Vagina (tissue), 2 donors: ENCODE measurements at places on chromosomes 2 and 18. TPM values are rescaled to one million over a fixed set of nuclear protein-coding genes. Genes with fewer than 3 reads are reported as not detected.

Gene DUSP2
- 14.0 TPM for total RNA-seq

Gene HOXD12
- 1.7 TPM for total RNA-seq

Gene ZBTB14
- total RNA-seq: 8.8 TPM

Gene SCN9A
- total RNA-seq: 4.9 TPM

Gene ANKRD30B
- total RNA-seq: not detected

Gene L3MBTL4
- 9.6 TPM for total RNA-seq

Gene ANKRD29
- 32.9 TPM for total RNA-seq

GRCh38 chr2:204900910-204901309, 355.6 kb downstream of the PARD3B start:
- no peak for DNase-seq

DNA sequence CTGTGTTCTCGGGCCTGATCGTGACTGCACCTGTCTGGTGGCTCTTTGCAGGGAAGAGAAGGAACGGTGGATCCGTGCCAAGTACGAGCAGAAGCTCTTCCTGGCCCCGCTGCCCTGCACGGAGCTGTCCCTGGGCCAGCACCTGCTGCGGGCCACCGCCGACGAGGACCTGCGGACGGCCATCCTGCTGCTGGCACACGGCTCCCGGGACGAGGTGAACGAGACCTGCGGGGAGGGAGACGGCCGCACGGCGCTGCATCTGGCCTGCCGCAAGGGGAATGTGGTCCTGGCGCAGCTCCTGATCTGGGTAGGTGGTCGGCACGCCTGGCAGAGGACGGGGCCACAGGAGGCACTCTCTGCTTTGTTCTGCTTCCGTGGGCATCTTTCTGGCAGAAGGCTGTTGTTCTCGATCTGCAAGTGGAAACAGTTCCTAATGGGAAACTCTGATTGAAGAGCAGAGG, 48.0 kb downstream of the GBX2 start:
- no peak for DNase-seq

DNA sequence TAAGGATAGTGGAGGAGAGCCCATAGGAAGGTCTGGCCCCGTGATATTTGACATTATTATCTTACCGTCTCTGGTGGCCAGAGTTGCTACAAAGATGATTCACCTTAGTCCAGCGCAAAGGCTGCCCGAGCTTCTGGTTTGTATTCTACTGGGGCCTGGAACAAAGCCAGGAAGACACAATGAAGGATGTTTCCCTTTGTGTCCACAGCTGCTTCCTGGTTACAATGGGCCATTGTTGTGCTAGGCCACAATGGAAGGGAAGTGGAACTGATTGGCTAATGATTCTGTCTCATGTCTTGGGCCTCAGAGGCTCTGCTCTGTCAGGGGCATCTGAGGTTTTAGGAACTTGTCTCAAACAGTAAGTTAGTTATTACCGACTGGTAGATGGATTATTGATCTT, 132.2 kb downstream of the TDRD15 start:
- DNase-seq: no peak

DNA sequence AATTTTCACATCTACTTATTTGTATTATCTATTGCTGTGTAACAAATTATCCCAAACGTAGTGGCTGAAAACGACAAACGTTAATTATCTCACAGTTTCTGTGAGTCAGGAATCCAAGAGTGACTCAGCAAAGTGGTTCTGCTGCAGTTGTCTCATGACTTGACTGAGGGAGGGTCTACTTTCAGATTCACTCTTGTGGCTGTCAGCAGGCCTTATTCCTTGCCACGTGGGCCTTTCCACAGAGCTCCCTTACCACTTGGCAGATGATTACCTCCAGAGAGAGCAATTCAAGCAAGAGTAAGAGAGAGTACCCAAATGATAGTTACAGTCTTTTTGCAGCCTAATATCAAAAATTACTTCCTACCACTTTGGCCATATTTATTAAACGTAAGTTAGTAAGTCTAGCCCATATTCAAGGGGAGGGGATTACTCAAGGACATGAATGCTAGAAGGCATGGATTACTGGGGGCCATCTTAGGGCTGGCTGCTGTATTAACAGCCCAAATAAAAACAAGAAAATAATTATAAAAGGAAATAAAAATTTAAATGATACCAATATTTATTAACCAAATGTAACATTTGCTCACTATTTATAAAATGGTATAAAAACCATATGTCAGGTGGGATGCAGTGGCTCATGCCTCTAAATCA, 48.7 kb upstream of the NBEAL1 start:
- no peak for DNase-seq

DNA sequence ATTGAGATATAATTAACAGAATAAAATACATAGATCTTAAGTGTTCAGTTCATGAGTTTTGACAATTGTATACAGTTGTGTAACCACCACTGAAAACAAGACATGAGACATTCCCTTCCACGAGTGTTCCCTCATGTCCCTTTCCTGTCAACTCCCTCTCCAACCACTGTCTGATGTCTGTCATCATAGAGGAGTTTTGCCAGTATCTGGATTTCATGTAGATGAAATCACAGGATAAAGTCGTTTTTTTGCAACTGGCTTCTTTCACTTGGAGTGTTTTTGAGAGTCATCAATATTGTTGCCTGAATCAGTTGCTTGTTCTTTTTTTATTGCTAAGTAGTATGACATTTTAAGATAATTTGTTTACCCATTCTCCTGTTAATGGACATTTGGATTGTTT, 52.7 kb downstream of the RBMS1 start:
- DNase-seq: no peak

GRCh38 chr18:23077493-23078256, 57.6 kb upstream of the CABLES1 start:
- DNase-seq: no peak

GRCh38 chr2:55932843-55933242, 9.3 kb upstream of the EFEMP1 start:
- no peak for DNase-seq

GRCh38 chr2:50066873-50067272, 912.6 kb upstream of the FSHR start:
- DNase-seq: no peak

DNA sequence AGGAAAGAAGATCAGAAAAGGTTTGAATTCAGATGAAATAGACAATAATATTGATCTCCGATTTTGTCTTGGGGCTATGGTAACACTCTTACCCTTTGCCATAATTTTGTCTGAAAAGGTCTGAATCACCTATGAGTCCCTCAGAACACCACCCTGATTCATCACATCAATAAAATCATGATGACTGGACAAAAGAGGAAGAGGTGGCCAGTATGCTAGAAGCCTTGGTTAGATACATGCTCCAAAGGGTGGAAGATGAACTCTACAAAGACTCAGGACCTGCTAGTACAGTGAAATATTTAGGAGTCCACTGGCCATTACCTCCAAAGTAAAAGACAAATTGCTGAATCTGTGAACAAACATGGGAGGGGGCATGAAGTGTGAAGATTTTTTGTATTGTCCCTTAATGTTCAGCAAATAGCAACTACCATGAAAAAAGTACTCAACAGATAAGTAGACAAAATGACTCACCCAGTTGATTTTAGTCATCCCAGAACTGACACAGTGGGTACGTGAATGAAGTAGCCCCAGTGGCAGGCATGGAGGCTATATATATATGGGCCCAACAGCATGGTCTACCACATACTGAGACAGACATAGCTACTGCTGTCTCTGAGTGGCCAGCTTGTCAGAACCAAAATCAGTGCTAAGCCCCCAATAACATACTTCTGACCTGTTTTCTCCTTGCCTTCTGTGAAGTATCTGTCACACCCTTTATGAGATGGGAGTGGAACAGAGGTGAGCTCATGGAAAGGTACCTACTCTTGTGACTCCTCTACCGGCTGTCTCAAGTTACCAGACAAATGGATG, 36.5 kb upstream of the GLS start:
- DNase-seq: no peak

DNA sequence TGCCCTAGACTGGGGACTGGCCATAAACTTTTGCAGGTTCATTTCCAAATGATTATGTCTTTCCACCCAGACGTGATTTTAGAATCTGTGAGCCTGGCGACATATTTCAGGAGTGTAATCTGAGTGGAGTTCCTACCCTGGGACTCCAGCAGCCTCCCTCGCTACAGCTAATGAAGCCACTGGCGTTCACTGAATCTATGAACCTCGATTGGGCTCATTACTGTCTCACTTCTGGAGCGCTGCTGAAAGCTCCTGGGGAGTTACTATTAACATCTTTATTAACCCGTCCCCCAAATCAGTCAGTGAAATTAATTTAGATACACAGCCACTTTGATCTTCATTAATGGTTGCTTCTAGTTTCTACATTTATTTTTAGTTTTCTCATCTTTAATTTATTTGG, 56.5 kb downstream of the CDK15 start:
- DNase-seq: no peak

DNA sequence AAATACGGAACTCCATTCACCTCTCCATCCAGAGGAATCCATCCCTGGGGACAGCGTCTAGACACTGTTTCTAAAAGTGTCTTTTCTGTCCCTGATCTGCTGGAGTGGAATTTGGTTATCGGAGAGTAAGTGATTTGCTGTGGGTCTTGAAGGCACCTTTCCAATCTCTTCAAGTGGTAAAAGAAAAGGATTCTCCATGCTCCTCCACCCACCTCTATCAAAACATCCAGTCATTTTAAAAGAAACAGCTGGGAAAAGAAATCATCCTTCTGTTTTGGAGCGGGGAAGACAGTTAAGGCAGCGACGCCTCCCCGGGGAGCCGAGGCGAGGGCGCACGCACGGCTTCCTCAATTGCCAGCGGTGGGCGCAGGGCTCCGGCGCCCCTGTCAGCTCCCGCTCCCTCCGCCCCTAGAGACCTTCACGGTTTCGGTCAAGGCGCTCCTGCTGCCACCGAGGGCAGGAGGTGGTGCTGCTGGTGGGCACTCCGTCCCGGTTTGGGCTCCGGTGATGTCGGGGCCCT, 547 bp downstream of the SLC35F5 start:
- DNase-seq: no peak

- no peak for DNase-seq
Measured at GRCh38 chr18:9854801-9855676, 30.7 kb upstream of the TXNDC2 start.

- no peak for DNase-seq
Measured at GRCh38 chr2:142395291-142395690, 264.5 kb upstream of the LRP1B start.

GRCh38 chr2:71905205-71905604, 242.5 kb downstream of the CYP26B1 start:
- no peak for DNase-seq

GRCh38 chr2:608711-609110, 68.5 kb downstream of the TMEM18 start:
- no peak for DNase-seq

GRCh38 chr2:163984986-163985385, 249.2 kb upstream of the FIGN start:
- DNase-seq: no peak

DNA sequence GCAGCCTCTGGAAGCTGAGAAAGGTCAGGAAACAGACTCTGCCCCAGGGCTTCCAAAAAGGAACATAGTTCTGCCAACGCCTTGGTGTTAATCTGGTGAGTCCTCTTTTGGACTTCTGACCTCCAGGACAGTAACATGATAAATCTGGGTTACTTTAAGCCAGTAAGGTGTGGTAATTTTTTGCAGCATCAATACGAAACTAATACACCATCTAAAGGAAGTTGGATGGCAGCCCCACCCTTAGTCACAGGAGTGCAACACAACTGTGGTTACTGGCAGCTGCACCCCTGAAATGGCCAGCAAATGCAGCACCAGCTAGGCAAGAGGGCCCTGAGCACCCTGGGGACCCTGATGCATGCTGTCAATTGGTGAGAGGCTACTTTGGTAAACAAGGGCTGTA, 25.8 kb downstream of the CREG2 start:
- no peak for DNase-seq

DNA sequence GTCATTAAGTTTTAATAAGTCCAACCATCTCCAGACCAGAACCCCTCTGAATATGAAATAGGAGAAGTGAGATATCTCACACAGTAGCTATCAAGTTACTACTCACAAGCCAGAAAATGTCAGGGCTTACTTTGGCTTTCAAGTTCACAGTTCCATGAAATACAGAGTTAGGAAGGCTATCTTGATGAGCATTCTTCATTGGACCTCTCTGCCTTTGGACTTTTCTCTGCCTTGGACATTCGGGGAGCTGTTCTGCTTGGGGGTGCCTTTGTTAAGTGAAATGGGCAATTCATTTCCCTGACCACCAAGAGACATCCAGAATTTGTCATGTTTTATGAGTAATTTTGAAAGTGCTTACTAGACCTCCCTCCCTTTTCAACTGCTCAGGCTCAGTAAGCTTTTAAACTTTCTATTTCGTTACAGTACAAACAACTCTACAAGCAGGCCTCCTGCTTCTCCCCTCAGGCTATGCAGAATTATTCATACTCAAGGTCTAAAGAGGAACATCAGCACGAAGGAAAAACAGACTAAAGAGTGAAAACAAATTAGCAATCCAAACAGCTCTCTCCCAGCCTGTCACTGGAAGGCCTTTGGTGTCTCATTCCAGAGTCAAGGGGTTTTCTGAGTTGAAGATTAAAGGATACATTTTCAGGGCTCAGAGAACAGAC, 95.3 kb downstream of the MREG start:
- no peak for DNase-seq
